ENCODE measurements at places on chromosomes 2 and 18.

- no peak for DNase-seq
Measured at GRCh38 chr2:81672516-81672915, 1368.0 kb upstream of the LRRTM1 start.

DNA sequence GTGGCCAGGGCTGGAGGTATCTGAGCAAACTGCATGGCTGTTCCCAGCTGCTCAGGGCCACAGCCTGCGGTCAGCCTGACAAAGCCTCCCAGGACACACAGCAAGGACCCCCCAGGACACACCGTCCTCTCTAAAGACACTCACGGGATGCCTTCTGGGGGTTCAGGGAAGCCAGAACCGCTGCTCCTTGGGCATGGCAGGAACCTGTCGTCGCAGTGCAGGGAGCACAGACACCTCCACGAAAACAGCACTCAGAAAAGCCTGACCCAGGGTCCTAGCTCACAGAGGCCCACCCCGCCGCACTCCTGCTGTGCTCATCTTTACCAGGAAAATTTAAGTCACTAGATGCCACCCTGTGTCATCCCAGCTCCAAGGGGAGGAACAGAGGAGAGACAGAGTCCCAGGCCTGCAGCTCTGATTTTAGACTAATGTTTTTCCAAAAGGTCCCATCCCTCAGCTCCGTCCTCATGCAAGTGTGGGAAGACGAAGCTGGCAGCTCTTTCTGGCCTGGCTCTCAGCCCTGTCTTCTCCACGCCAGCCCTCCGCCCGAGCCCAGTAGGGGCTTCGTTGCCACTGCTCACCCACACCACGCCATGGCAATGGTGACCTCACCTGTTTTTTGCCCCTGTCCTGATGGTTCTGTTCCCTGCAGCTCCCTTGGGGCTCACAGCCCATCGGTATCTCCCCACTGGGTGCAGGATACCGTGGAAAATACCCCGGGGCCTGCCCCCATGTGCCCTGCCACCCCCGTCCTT is 23.9 kb upstream of the SLC66A3 start:
- no peak for DNase-seq

GRCh38 chr18:78701771-78702396 is 277.7 kb upstream of the SALL3 start:
- DNase-seq, result no peak

GRCh38 chr2:113075030-113075429 is 7.3 kb downstream of the IL1F10 start:
- DNase-seq, result no peak

GRCh38 chr2:159131914-159132281 is 154.6 kb downstream of the WDSUB1 start:
- DNase-seq, result no peak

DNA sequence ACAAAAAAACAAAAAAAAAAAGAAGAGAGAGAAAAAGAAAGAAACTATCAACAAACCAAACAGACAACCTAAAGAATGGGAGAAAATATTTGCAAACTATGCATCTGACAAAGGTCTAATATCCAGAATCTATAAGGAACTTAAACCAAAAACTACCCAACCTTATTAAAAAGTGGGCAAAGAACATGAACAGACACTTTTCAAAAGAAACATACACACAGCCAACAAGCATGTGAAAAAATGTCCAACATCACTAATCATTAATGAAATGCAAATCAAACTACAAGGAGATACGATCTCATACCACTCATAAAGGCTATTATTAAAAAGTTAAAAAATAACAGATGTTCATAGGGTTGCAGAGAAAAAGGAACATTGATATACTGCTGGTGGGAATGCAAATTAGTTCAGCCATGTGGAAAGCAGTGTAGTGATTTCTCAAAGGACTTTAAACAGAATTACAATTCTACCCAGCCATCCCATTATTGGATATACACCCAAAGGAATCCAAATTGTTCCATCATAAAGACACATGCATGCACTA is 7.2 kb upstream of the POLE4 start:
- no peak for DNase-seq

GRCh38 chr2:173750353-173750801 is 214.8 kb downstream of the SP3 start:
- DNase-seq, result no peak

DNA sequence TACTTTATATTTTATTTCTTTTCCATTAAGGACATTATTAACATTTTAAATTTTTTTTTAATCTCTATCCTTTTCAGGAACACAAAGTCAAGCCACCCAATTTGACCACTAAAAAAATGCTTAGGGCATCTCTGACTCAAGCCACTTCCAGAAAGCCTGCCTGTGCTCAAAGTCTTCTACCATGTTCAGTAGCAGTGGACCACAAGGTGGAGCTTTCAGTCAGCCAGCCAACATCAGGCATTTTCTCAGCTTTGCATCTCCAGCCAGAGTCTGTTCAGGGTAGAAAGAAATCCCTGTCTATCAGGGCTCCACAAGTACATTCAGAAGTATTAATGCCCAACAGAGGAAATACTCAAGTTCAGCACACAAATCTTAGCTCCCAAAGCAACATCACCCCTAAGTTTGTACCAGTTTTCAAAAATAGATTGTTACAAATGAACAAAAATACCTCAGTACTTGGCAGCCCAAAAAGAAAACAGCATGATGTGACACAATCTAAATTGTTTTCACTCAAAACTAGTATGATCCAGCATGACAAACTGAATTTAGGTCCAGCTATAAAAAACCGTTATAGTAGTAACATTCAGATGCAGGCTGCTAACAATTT is 37.6 kb downstream of the C18orf63 start:
- peak; percentile 11 for DNase-seq

DNA sequence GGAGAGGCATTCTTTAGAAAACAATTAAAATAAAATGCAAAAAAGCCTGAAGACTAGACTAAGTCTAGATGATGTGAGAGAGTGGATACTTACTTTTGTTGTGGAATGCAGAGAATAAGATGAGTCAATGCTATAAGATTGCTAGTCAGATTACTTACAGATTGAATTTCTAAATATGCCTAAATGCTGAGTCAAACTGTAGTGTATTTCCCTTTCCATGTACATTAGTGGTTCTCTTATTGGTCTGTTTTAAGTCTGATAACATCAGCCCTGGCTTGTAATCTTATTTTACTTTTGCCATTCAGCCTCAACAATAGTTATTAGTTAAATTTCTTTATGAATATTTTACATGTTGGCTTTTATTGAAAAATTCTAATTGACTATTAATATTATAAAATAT is 702.7 kb downstream of the SOCS6 start:
- no peak for DNase-seq

DNA sequence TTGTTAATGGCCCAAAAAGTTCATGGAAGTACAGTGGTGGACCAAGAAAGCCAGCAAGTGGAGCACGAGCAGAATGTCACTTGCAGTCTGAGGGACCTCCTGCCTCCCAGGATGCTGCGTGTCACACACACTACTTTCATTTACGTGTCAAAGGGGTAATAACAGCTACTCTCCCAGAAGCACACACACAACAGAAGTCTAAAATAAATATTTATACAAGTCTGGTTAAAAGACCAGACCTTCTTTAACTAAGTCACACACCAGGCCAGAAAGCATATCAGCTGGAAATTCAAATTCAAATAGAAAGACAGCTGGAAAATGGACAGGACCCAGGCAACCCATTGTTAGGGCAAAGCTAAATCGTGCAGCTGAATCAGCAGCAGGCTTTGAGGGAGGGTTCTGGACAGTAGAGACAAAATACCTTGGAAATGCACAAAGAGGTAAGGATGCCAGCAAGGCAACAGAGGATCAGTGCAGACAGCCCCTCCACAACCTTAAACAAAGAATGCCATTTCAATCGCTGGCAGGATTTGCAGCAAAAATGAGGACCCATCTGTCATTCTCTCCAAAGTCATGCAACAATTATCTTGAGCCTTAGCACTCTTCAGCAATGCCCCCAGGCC is 160.5 kb downstream of the TMEM163 start:
- peak; percentile 45 for DNase-seq

GRCh38 chr2:138610201-138610953 is 108.8 kb downstream of the SPOPL start:
- DNase-seq, result no peak

- no peak for DNase-seq
Measured at GRCh38 chr2:181235683-181236459, 221.3 kb upstream of the ITGA4 start.

GRCh38 chr2:5932556-5933469 is 240.6 kb downstream of the SOX11 start:
- no peak for DNase-seq

- no peak for DNase-seq
Measured at GRCh38 chr18:6056171-6056910, 161.0 kb upstream of the TMEM200C start.

GRCh38 chr2:8457699-8458502 is 224.0 kb upstream of the ID2 start:
- peak; percentile 40 for DNase-seq

GRCh38 chr2:200658278-200658864 is 72.6 kb downstream of the AOX1 start:
- no peak for DNase-seq

- no peak for DNase-seq
Measured at GRCh38 chr2:151237422-151238025, 24.1 kb downstream of the RBM43 start.

DNA sequence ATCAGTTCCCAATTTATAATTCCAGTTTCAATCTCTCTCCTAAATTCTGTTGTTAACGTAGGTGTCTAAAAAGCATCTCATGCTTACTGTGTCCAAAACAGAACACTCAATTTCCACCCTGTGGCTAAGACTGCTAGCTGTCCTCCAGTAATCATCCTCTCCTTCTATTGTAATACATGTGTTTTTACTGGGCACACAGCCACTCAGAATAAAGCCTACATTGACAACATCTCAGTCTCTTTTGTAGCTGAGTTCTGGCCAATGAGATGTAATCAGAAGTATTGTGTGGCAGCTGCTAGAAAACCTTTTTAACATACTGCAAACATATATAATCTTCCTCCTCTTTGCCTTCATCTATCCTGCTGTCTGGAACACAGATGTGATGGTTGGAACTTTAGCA is 29.4 kb upstream of the TSPYL6 start:
- DNase-seq, result no peak

GRCh38 chr2:127348426-127349000 is 39.3 kb downstream of the MAP3K2 start:
- DNase-seq, result no peak

DNA sequence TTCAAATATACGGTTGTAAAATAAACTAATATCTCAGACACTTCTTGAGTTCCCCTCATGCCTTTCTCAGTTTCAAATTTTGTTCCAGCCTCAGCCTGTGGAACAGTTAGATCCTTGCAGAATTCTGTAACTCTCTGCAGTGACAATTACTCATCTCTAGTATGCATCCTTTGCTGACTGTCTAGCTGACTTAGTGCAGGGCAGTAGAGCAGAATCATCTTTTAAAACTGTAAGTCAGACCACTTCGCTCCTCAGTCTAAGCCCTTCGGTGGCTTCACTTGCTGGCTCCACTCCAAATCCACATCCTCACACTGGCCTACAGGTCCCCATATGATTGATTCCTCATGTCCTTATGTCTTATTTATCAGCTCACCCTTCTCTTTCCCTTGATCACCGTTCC is 164.1 kb upstream of the ZSWIM2 start:
- DNase-seq, result no peak

DNA sequence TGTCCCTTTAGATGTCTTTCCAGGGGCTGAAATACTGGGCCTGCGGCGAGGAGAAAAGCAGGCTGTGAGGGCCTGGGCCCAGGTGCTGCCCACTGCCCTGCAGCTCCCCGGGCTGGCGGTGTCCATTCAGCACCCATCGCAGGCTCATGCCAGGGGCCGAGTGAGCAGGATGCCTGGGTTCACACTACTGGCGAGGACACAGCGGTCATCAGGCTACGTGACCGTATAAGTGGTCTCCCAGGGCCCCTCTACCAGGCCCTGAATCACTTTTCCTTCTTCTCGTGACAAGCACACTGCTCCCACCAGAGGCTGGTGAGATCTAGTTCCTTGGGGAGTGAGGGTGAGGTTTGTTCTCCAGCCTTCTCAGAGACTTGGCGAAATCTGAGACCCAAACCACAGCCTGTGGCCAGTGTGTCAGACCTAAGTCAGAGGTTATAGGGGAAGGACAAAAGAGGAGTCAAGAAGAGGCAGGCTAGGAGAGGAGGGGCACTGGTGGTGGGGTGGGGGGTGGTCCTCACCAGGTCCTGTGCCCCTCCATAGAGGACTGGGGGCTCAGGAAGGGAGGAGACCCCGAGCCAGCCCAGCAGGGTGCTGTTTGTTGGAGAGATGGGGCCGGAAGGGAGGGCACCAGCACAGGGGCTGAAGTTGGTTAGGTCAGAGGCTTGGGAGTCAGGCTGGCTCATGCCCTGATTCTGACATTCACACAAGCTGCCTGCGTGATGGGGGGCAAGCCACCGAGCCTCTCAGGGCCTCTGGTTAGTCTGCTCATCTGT is 6.6 kb upstream of the SEMA4C start:
- DNase-seq, result no peak

DNA sequence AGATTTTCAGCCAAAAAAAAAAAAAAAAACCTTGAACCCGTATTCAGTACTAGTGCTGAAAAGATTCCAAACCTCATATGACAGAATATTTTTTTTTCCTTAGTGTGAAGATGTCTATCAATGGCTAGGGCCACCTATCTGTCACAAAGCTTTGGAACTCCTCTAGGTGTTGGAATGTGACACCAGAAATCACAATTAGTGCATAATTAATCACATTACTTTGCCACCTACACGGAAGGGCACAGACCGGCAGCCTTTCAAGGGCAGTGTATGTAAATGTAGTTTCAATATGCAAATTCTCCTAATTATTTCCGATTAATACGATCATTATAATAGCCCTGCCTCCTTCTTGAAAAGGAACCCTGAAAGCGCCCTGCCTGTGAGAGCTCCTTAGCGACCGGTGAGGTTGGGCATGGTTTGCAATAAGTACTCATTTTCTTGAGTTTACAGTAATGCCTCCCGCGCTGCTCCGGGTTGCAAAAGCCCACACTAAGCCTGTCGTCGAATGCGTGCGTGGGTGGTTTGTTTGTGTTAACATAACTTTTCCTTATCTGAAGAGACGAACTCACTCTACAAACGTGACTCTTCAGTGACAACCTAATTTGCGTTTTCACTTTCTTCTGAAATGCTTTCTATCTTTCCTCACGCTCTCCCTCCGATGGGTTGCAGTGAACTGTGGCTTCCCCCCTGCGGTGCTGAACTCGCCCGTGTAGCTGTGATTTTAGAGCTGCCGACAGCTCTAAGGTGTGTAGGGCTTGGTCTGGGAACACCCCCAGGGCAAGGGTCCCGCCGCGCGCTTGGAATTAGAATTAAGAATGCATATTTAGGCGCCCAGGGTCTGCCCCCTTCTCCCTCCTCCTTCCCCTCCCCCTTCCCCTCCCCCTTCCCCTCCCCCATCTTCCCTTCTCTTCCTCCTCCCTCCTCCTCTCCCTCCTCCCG is 765 bp upstream of the ID2 start:
- DNase-seq, result peak; percentile 79
